Hippocampal formation (tissue), 2 donors: ENCODE measurements at places on chromosomes 6 and 20.

- no peak for DNase-seq
Measured at GRCh38 chr20:49712118-49712517, 1.6 kb downstream of the B4GALT5 start.

DNA sequence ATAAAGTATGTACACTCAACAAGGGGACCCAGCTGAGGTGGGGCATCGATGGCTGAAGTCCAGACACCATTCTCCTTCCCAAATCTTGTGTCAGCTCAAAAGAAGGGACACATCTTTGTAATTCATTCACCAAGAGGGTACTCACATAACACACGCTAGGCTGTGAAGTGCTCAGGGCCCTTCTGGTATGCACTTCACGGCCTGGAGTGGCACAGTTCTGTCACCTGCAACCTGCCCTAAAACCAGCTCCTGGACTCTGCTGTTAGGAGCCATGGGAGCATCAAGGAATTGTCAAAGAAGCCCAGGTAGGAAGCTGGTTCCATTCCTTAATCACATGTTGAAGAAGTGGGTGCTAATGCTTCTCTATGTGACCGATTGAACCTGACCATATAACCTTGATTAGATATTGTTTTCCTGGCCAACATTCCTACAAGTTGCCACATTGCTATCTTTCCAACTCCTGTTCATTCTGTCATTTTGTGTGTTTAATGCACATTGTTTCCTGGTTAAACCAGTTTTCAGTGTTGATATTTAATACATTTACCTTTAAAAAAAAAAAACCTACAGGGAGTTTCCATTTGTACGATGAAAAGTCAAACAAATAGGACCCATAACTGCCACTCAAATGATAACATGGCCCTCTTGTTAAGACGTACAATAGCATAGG lies 127.3 kb downstream of the TNFRSF21 start:
- no peak for DNase-seq

DNA sequence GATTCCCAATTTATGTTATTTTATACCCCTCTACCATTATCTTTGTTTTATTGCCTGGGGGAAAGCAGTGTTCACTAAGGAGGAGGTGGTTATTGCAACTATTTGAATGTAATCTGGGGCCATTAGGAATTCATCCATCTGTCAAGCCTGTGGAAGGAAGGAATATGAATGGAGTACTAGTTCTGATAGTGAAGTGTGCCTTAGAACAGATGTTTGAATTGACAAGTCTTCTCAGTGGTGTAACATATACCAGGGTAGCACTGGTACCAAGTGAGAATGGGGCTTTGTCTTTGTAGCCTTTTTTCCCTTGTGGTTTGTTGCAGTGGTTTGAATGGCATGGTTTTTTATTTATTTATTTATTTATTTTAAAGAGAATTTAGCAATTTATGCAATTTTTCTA lies 27.9 kb upstream of the HDAC2 start:
- peak; percentile 96 for DNase-seq

GRCh38 chr6:149064001-149064659 lies 253.4 kb upstream of the TAB2 start:
- DNase-seq, result no peak

- DNase-seq, result no peak
Measured at GRCh38 chr20:37941332-37941731, 38.4 kb downstream of the VSTM2L start.

GRCh38 chr6:42978839-42979522 lies at the start of gene PEX6:
Gene PEX6, minus strand, starts transcription at chr6:42979181. Its CDS starts 31 bp downstream, at chr6:42979150.
- peak; percentile 73 for DNase-seq

- DNase-seq, result no peak
Measured at GRCh38 chr20:45320948-45321595, 13.0 kb upstream of the MATN4 start.

- no peak for DNase-seq
Measured at GRCh38 chr6:151451417-151451949, 443 bp downstream of the RMND1 start.

DNA sequence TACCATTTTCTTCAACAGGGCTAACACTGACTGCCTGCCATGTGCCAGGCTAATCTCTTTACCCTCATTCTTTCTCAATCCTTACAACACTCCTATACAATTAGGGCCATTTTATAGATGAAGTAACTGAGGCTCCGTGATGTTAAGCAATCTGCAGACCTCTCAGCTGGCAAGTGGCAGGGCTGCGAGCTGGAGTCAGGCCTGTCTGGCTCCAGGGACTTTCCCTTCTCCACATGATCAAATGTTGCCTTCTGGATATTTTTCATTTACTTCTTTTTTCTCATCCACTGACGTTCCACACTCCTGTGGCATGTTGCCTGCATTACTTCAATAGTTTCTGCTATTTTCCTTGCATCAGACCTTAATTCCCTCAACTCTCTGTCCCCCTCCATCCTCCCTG lies 55.2 kb upstream of the TAGAP start:
- no peak for DNase-seq

GRCh38 chr6:135972150-135972549 lies 120.6 kb downstream of the PDE7B start:
- DNase-seq, result no peak
